IMR-90 (cell line): ENCODE measurements at places on chromosomes 3 and 15. TPM values are rescaled to one million over a fixed set of nuclear protein-coding genes. Genes with fewer than 3 reads are reported as not detected.

The RBM5 gene
- total RNA-seq: 121 and 122 TPM in 2 replicates

The GOLGA6L26 gene
- total RNA-seq: not detected in 2 replicates

The MED12L gene
- 0.18 and 0.28 TPM in 2 replicates for total RNA-seq

The SLC35G2 gene
- 6.6 and 8.6 TPM in 2 replicates for total RNA-seq

The IGSF11 gene
- 0.18 TPM in 1 of 2 replicates, not detected in the other for total RNA-seq

The EPM2AIP1 gene
- 13.4 and 21.9 TPM in 2 replicates for total RNA-seq

The DTX3L gene
- 7.9 and 8.9 TPM in 2 replicates for total RNA-seq

DNA sequence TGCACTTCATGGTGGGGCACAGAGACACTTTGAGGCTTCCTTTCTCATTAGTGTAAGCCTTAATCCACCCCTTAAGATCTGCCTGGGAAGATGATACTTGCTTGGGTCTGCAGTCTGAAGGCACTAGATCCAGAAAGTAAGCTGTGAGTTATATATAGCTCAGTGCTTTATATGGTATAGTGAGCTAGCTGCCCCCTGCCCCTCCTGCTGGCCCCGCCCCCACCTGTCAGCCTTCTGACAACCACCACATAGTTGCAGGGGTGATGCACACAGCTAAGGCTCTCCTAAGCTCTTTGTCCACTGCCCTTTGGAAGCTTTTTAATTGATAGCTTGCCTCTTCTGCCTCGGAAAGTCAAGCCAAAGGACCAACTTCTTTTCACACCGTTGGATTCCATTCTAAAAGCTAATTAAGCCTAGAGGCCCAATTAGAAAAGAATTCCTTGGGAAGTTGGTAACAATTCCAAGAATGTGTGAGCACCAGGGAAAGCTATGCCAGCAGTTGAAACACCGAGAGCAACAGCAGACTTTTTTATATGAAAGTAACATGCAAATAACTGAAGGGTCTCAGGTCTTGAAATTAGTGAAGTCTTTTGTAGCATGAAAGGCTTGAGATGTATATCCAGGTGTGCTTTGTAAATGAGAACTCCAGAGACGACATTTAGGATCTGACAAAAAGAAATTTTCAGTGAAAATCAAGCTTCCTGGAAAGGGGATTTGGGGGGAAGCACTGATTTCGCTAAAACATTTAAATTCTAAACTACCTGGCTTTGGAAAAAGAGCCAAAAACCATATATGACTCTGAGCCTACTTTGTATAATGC is 2.3 kb downstream of the TPM1 start:
- peak; percentile 68 for DNase-seq

- no peak for DNase-seq
These were observed 107.6 kb downstream of the IMPG2 start for GRCh38 chr3:101212730-101213129.

DNA sequence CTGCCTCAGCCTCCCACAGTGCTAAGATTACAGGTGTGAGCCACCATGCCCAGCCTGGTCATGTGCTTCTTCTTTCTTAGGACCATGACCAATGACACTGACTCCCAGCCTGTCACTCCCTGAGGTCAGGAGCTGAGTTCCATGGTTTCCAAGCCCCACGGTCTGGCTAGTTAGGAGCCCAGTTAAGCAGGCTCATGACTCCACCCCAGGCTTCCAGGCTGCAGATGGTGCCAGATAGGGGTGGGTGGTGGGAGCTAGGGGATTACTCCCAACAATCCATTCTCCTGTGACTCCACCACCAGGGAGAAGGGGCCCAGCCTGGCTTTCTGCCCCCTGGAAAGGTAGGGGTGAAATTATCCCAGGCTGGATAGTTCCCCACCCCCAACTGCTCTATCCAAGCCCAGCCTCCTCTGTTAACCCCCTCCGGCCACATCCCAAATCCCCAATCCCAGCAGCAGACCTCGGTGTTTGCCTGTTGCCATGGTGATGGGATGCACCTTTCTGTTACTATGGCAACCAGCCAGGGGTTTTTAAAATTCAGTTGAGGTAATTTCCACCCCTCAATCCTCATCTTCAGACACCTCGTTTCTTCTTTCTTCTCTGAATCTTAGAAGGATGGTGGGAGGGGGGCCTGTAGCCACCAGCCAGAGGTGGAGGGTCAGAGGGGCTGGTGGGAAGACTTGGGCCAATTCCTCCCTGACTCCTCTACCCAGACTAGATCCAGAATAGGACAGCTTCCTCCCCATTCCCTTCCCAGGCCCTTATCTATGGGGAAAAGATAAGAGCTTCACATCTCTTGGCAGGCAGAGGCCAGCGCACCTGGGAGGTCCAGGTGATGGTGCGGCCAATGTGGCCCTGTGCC is 22.5 kb upstream of the SEMA3F start:
- DNase-seq: no peak

GRCh38 chr15:29849716-29850115 is 27.4 kb upstream of the TJP1 start:
- DNase-seq: no peak

- DNase-seq: no peak
These were observed 58.4 kb downstream of the EDEM1 start for GRCh38 chr3:5245927-5246326.

- no peak for DNase-seq
These were observed 26.0 kb downstream of the SYNM start for GRCh38 chr15:99130765-99131440.

DNA sequence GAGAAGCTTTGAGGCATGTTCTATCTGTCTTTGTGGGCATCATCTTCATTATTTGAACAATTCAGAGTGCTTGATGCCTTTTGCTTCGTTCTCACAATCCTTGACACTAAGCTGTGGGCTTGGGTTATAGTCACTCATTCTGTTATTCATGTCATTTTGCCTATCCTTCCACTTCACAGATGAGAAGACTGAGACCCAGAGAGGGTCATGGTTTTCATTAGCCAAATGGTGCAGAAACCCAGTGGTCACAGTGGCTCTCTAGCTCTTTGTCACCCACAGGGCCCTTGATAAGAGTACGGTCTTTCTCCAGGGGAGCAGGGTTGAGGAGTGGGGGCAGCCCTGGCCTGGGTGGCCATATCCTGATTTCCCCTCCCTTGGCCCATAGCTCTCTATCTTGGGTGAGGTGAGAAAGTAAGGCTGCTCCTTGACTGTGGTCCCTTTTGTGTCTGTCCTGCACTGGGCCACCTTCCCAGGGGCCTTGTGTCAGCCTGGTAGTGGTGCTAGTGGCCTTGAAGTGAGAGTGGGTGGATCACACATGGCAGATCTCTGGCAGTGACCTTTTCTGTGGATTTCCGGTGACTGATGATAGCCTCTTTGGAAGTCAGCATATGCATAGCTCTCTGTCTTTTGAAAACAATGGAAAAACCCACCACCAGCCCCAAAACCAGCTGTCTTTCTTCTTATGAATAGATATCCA is 130.1 kb downstream of the IGF1R start:
- DNase-seq: no peak

DNA sequence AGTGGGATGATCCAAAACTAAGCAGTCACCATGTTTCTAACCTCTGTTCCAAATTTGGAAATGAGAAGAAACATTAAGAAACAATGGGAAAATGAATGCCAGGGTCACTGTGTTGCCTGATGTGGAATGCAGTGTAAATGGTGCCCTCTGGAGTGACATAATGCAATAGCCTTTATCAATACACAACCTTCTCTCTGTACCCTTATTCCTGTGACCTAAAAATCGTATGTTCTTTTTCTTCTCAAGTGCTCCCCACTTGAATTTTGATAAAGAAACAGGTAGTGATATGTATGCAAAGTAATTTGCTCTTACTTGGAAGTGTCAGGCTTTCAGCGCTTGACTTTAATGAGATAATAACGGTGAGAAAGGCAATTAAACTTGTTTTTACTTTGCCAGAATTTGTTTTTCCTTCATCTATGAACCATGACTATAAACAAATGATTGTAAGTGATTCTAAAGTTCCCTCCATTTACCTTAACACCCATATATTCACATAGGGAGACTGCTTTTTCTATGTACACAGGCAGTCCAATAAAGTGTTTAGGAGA is 145.8 kb upstream of the THRB start:
- no peak for DNase-seq

- peak; percentile 96 for DNase-seq
These were observed 149.9 kb upstream of the RASGRP1 start for GRCh38 chr15:38714309-38715072.
